ENCODE measurements at places on chromosomes 11 and 22. TPM values are rescaled to one million over a fixed set of nuclear protein-coding genes. Genes with fewer than 3 reads are reported as not detected.

FOXR1 gene
- not detected for polyA plus RNA-seq

ZFPL1 gene
- polyA plus RNA-seq = 28.7 TPM

SLC39A13 gene
- 33.6 TPM for polyA plus RNA-seq

NRIP3 gene
- 0.63 TPM for polyA plus RNA-seq

TMPRSS4 gene
- polyA plus RNA-seq = not detected

GRIA4 gene
- polyA plus RNA-seq = not detected

SCGB2A2 gene
- polyA plus RNA-seq = not detected

KCNJ4 gene
- polyA plus RNA-seq = not detected

GRCh38 chr11:94678901-94679300 lies 89.3 kb upstream of the AMOTL1 start:
- H3K27ac ChIP-seq = no peak overlapping the region
- H3K36me3 ChIP-seq = no peaks in the 10 kb centered on the region
- no peaks in the 10 kb centered on the region for H3K4me1 ChIP-seq
- no peak overlapping the region for H3K4me3 ChIP-seq

GRCh38 chr11:92357344-92357743 lies 132.7 kb downstream of the FAT3 start:
- H3K4me1 ChIP-seq = no peaks in the 10 kb centered on the region
- DNase-seq = no peak
- no peaks in the 10 kb centered on the region for H3K36me3 ChIP-seq
- H3K27me3 ChIP-seq = no peaks in the 10 kb centered on the region
- no peak overlapping the region for H3K27ac ChIP-seq

DNA sequence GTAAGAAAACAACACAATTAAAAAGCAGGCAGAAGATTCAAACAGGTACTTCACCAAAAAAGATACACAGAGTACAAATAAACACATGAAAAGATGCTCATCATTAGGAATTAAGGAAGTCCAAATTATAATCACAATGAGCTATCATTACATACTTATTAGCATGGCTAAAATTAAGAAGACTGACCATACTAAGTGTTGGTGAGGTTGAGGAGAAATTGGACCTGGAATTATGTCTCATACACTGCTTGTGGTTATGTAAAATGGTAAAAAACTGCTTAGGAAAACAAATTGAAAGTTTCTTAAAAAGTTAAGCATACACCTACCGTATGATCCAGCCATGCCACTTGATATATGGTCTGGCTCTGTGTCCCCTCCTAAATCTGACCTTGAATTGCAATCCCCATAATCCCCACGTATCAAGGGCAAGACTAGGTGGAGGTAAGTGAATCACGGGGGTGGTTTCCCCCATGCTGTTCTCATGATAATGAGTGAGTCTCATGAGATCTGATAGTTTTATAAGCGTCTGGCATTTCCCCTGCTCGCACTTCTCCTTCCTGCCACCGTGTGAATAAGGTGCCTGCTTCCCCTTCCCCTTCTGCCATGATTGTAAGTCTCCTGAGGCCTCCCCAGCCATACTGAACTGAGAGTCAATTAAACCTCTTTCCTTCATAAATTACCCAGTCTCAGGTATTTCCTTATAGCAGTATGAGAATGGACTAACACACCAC lies 4.8 kb downstream of the SAAL1 start:
- no peaks in the 10 kb centered on the region for H3K27me3 ChIP-seq
- no peak overlapping the region for H3K27ac ChIP-seq
- no peak for DNase-seq
- peaks cover 5% of the 10 kb centered on the region for H3K36me3 ChIP-seq
- peaks cover 16% of the 10 kb centered on the region for H3K4me1 ChIP-seq

GRCh38 chr11:45964911-45965389 lies 42.5 kb downstream of the LARGE2 start:
- peak; percentile 63 for DNase-seq
- H3K27me3 ChIP-seq = no peaks in the 10 kb centered on the region
- H3K4me3 ChIP-seq = no peak overlapping the region
- H3K27ac ChIP-seq = no peak overlapping the region
- no peaks in the 10 kb centered on the region for H3K4me1 ChIP-seq

DNA sequence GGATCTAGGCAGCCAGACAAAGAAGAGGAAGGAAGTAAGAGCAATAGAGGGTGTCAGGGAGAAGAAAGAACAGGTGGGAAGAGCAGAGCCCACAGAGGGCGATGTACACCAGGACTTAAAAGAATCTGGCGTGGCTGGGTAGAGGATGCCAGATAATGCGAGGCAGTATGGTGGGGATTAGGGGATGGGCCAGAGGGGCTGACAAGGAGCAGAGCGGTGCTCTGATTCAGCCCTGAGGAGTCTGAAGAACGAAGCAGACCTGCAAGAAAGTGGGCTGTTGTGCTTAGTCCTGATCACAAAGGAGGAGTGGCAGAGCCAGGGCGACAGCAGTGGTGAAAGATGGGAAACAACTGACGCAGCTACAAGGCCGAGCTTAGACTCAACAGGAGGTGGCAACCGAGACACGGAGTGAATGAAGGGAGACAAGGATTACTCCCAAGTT lies 163.7 kb downstream of the LARGE1 start:
- no peaks in the 10 kb centered on the region for H3K4me1 ChIP-seq
- no peak overlapping the region for H3K4me3 ChIP-seq
- H3K27ac ChIP-seq = no peak overlapping the region
- no peak for DNase-seq

DNA sequence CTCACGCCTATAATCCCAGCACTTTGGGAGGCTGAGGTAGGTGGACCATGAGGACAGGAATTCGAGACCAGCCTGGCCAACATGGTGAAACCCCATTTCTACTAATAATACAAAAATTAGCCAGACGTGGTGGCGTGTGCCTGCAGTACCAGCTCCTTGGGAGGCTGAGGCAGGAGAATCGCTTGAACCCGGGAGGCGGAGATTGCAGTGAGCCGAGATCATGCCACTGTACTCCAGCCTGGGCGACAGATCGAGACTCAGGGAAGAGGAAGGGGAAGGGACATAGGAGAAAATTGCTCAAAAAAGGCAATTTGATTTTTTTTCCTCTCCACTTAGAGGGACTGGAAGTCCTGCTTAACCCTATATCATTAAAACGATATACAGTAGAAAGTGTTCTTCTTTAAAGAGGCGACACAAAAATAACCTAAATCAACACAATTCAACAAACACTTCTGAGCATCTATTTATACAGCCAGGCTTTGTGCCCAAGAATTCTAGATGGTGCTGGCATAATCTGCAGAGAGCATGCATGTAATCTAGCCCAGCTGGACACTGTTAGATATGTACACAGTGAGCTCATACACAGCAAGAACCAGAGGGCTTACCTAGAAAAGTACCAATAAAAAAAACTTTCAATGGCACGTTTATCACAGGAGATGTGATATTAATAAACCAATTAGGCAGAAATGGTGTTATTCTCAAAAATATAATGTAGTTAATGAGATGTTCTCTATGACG lies 20.9 kb upstream of the DENND5A start:
- no peaks in the 10 kb centered on the region for H3K36me3 ChIP-seq
- H3K27ac ChIP-seq = no peak overlapping the region
- no peak overlapping the region for H3K4me3 ChIP-seq
- peaks cover 5% of the 10 kb centered on the region for H3K4me1 ChIP-seq

DNA sequence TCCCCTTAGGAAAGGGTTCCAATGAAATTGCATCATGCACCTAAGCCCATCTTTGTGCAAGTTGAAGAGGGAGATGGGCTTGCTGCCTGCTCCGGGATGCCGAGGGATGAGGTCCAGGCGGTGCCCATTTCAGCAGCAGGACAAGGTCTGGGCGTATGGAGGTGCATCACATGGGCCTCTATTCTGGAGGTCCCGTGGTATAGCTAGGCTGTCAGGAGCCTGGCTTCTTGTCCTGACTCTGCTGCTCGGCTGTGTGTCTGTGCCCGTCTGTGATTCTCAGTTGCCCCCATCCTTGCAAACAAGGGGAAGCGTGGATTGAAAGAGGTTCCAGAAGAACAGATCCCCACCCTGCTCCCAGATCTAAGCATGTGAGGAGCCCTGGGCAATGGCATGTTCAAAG lies 130.0 kb downstream of the OSBP2 start:
- no peak for DNase-seq
- no peak overlapping the region for H3K4me3 ChIP-seq
- peaks cover 11% of the 10 kb centered on the region for H3K27me3 ChIP-seq

DNA sequence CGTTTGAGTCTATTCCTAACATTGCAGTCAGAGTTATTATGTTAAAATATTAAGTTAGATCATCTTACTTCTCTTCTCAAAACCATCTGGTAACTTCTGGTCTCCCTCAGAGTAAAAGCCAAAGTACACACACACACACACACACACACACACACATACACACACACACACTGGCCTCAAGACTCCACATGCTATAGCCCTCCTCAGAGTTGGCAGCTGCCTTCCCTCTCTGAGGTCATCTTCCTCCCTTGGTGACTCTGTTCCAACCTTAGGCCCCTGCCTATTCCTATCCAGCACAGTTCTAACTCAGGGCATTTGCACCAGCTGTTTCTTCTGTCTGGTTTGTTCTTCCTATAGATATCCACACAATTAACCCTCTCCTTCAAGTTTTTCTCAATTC lies 272.0 kb upstream of the SESN3 start:
- H3K4me1 ChIP-seq = no peaks in the 10 kb centered on the region
- no peak overlapping the region for H3K4me3 ChIP-seq
- no peaks in the 10 kb centered on the region for H3K36me3 ChIP-seq
- no peaks in the 10 kb centered on the region for H3K27me3 ChIP-seq

DNA sequence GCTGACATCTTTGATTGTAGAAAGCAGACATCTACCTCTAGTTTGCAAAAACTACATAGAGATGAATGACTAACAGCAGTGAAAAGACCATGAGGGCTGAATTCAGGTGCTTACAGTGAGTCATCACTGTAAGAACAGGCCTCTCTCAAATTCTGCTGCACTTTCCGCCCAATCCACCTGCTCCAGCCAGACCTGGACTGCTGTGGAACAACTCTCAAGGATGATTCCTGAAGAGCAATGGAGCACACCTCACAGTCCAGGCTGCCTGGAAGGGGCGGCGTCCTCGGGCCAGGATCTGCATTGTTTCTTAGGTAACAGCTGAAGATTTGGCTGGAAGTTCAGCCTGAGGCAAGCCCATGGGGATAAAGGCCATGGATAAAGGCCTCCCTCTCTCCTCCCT lies 15.1 kb downstream of the APOL2 start:
- H3K4me1 ChIP-seq = peaks cover 3% of the 10 kb centered on the region
- no peak for DNase-seq
- H3K27me3 ChIP-seq = no peaks in the 10 kb centered on the region
- H3K4me3 ChIP-seq = no peak overlapping the region
- peaks cover 18% of the 10 kb centered on the region for H3K36me3 ChIP-seq
- no peak overlapping the region for H3K27ac ChIP-seq

GRCh38 chr11:62400760-62401159 lies 18.1 kb upstream of the SCGB1A1 start:
- no peaks in the 10 kb centered on the region for H3K27me3 ChIP-seq
- no peak overlapping the region for H3K4me3 ChIP-seq
- H3K4me1 ChIP-seq = peaks cover 44% of the 10 kb centered on the region
- no peak overlapping the region for H3K27ac ChIP-seq
- H3K36me3 ChIP-seq = no peaks in the 10 kb centered on the region

DNA sequence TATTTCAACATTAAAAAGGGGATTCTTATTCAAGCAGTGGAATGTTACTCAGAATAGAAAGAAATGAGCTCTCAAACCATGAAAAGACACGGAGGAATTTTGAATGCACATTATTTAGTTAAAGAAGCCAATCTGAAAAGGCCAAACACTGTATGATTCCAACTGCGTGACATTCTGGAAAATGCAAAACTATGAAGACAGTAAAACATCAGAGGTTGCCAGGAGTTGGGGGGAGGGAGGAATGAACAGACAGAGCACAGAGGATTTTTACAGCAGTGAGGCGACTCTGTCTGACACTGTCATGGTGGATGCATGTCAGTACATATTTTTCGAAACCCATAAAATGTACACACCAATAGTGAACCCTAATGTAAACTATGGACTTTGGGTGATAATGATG lies 22.9 kb upstream of the THY1 start:
- no peak overlapping the region for H3K4me3 ChIP-seq
- peaks cover 4% of the 10 kb centered on the region for H3K4me1 ChIP-seq
- no peak for DNase-seq
- no peak overlapping the region for H3K27ac ChIP-seq
- H3K36me3 ChIP-seq = no peaks in the 10 kb centered on the region

DNA sequence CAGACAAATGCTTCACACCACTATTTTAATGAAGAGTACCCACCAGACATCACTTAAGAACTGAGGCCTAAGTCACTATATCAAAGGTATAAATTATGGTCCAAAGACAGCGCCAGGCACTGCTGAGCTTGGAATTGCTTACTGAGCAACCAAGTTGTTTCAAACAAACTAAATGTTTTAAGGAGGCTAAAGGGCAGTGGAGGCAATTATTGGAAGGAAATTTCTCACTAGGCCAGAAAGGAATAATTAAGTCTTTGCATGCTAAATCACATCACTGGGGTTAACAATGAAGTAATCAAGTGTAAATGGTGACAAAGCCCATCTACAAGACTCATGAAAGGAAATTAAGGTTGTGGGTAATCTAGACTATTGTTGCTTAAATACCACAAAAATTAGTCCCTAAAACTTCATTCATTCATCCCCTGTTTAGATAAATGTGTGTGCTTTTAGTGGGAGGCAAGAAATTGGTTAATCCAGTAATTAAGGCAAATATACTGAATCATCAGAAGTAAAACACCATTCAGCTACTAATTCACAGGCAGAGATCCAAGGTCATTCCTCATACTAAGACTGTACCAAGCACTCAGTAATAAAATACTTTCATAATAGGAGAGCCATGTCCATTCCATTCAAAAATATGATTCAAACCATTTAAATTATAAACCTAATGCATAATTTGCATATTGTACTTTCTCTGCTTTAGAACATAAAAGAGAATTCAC lies 21.2 kb downstream of the LGR4 start:
- no peaks in the 10 kb centered on the region for H3K27me3 ChIP-seq
- no peak overlapping the region for H3K4me3 ChIP-seq
- no peaks in the 10 kb centered on the region for H3K36me3 ChIP-seq
- H3K27ac ChIP-seq = no peak overlapping the region

GRCh38 chr11:64608636-64609035 lies 17.6 kb downstream of the SLC22A12 start:
- no peaks in the 10 kb centered on the region for H3K27me3 ChIP-seq
- peaks cover 7% of the 10 kb centered on the region for H3K4me1 ChIP-seq
- DNase-seq = no peak
- H3K27ac ChIP-seq = no peak overlapping the region
- no peaks in the 10 kb centered on the region for H3K36me3 ChIP-seq

DNA sequence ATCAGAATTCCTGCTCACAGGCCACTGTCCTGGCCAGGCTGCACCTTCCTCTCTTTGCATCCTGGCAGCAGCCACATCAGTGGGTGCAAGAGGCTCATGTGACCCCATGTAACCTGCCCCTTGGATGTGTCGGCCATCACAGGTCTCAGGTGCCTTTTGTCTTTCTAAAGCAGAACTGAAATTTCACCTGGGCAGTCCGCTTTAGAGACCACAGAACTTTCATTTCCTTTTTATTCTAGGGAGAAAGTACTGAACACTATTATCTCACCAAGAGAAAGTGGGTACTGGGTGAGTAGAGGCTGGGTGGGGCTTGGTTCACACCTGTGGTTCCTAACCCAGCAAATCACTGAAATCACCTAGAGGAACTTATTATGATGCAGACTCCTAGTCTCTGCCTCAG lies 51.7 kb upstream of the NUP160 start:
- no peaks in the 10 kb centered on the region for H3K36me3 ChIP-seq
- no peaks in the 10 kb centered on the region for H3K27me3 ChIP-seq
- no peak overlapping the region for H3K27ac ChIP-seq

Data from CD4-positive, alpha-beta memory T cell (primary cell).